ENCODE measurements at places on chromosomes 2 and 18. TPM values are rescaled to one million over a fixed set of nuclear protein-coding genes. Genes with fewer than 3 reads are reported as not detected.

GRCh38 chr2:164910101-164910899 is 45.0 kb downstream of the SLC38A11 start:
- DNase-seq = peak; percentile 61

DNA sequence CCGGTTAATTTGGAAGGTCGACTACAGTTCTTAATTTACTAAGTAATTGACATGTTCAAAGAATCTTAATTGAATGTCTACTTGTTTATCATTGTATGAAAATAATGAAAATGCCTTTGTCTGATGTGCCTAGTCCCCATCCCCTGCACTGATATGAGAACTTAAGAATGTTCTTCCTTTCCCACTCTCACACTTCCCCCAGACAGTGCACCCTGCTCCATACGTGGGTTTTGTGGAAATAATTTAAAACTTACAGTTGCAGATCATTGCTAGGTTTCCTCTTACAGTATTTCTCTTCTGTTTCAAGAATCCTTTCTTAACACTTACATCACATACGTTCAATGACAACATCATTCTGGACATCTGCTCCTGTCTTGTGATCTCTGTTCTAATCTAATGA is 3.5 kb downstream of the ICOS start:
- no peak for DNase-seq

GRCh38 chr2:142165790-142166189 is 35.0 kb upstream of the LRP1B start:
- DNase-seq = peak; percentile 56

DNA sequence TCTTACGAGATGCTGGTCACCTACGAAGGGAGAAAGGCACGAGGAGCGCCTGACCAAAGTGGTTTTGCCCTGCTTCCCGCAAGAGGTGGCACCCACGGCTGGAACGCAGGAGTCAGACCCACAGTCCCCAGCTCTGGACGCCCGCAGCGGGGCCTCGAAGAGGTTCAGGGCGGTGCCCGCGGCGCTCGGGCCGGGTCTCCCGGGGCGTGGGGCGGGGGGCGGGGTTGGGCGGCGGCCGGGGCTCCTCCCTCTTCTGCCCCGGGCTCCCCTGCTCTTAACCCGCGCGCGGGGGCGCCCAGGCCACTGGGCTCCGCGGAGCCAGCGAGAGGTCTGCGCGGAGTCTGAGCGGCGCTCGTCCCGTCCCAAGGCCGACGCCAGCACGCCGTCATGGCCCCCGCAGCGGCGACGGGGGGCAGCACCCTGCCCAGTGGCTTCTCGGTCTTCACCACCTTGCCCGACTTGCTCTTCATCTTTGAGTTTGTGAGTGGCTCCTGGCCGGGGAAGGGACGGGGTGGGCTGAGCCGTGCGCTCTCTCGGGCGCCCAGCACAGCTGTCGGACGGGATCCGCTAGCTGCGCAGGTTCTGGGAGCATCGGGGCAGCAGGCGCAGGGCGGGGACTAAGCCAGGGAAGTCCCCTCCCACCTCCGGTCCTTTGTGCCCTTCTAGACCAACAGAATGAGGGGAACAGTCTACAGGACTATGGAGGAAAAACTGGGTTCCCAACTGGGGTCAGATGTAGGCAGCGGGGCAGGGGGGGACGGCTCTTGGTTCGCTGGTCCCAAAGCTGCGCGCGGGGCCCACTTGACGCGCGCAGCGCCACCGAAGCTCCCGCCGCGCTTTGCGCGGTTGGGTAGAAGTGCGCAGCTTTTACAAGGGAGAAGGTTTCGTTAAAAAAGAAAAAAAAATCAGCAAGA is at the start of gene MAL:
MAL (plus strand) TSS at position 303 of the 914 bp plus-strand sequence; CDS start at position 388, 85 bp downstream.
- DNase-seq = no peak

GRCh38 chr2:178330175-178331017 is 120.6 kb downstream of the PRKRA start:
- DNase-seq = no peak

GRCh38 chr2:202454536-202454935 is 78.4 kb downstream of the BMPR2 start:
- no peak for DNase-seq

GRCh38 chr2:174570318-174570958 is 27.2 kb downstream of the WIPF1 start:
- DNase-seq = peak; percentile 24

DNA sequence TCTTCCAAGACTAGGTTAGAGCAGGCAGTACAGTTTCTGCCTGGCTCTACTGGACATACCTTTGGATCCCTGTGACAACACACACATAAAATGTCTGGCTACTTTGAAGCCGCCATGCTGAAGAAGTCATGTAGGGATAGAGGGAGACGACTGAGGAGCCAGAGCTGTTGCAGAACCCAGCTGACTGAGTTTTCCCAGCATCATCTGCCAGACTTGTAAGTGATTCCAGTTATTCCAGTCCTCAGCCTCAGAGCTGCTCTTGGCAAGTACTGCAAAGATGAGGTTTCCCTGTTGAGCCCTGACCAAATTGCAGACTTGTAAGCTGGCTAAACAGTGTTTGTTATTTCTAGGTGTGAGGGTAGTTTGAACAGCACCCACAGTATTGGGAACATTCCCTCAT is 31.5 kb upstream of the TSPYL6 start:
- no peak for DNase-seq

DNA sequence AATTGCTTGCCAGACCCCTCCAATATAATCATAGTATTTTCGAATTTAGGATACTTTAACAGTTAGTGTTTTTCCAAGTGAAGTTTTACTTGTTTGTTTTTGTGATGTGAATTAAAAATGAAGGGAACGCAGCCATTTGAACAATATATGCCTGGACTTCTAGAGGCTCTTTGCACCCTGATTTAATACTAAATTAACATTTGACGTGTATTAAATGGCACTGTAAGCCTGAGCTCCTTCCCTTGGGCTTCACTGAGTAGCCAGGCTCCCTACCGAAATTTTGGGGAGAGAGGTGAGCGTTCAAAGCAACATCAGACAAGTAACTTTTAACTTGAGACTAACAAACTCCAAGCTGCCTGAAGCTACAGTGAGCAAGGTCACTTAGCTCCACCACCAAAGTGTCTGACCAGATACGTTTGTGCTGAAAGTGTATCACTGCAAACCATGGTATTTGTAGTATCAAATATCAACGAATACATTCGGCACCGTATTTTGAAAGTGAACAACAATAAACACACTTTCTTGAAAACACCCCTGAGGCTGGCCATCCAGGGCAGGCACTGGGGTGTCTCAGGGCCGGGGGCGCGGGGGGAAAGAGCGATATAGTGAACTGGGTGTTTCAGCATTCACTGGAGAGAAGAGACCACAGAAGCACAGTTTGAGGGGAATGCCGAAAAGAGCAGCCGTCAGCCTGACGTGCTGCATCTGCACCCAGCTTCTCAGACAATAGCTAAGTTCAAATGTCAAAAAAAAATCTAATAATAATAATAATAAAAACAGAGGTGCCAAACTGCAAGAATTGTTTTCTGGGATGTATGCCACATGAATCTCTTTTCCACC is 7.7 kb upstream of the POU3F3 start:
- DNase-seq = no peak

DNA sequence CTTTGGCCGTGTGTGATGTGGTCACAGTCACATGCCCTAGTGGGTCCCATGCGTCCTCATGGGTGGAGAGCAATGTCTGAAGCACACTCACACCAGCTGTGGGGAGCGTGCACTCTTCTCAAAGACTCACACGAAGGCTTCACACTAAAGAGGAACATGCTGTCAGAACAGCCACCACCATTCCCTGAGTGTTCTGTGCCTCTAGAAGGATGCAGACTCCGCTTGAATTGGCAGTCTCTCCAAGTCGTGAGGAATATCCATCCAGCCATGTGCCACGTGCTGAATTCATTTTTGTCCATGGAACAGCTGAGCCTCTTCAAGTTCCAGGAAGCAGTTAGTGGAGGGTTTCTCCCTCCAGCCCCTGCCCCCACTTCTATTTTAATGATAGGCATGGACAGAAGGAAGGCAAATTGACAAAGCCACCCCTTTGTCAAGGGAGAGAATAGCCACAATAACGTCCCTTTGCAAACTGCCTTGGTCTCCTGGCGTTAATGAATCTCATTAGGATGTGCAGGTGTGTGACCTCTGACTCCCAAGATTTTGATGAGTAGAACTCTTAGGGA is 464.3 kb upstream of the ID2 start:
- DNase-seq = no peak

- peak; percentile 67 for DNase-seq
Measured at GRCh38 chr2:46364797-46365457, 67.7 kb downstream of the EPAS1 start.

DNA sequence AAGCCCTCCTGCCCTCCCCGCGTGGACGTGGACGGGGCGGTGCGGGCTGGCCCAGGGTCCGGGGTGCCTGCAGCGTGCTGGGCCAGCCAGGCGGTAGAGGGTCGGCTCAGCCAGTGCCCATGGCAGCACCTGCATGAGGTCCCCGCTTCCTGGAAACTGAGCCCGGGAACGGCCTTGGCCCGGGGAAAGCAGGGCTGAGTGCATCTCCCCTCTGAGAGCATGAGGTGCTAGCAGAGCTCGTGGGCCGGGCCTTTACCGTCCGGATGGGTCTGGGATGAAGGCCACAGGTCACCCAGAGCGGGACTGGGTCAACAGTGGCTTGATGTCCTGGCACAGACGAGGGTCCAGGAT is 39.8 kb downstream of the TSHZ1 start:
- DNase-seq = no peak

DNA sequence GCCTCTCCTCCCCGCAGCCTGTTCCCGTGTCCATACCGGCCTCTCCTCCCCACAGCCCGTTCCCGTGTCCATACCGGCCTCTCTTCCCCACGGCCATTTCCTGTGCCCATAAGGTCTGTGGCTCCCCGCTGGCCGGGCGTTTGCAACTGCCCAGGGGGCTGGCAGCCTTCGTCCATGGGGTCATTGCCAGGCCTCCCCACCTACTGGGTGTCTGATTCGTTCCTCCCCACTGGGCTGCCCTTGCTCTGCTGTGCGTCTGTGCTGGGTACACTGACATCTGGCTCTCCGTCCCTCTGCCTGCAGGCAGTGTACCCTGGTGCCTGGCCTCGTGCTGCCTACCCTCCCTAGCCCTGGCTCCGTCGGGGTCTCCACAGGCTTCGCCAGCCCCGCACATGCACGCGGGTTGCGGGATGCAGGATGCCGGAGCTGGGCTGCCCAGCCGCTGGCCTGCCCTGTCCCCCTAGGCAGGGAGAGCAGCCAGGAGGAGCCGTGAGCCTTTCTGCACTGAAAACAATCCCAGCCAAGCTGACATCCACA is 67.8 kb downstream of the NFATC1 start:
- DNase-seq = no peak

DNA sequence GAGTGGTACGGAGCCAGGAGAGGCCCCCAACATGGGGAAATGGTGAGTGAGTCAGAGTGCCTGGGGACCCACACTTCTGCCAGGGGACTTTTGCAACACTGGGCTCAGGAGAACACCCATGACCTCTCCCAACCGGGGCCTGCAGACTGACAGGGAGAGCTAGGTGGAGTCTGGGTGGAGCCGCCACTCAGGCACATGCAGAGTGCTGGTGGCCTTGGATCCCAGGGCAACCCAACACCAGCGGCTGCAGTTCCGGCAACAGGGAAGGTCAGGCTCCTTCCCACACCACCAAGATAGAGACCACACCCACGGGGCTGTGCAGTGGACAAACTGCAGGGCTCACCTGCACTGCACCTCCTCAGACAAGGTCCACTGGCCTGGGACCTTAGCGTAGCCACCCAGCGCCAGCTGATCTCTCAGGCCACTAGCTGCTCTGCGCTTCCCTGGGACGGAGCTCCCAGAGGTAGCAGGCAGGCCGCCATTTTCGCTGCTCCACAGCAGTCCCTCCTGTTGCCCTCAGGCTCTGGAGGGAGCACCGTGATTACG is 99.0 kb downstream of the EFEMP1 start:
- DNase-seq = no peak

GRCh38 chr2:58920001-58920400 is 678.9 kb upstream of the FANCL start:
- DNase-seq = no peak

GRCh38 chr2:186486651-186487647 is 889 bp downstream of the ZC3H15 start:
- DNase-seq = peak; percentile 47

DNA sequence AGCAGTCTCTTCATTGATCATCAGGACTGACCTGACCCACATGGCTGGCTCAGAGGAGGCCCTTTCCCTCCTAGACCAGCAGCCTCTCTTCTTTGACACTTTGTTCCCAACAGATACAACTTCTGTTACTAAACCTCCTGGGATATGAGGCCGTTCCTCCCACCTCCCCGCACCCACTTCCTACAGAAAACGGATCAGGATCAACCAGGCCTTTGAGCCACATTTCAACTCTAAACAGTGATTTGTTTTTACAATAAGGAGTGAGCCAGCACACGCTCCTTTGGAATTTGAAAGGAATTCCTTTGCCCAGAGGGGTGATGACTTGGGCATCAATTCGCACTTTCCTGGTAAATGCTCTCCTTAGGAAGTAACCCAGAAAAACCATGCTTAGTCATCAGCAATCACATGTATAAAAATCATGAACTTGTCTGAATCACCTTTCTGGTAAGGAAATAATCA is 180.4 kb downstream of the FAM124B start:
- peak; percentile 93 for DNase-seq

- DNase-seq = peak; percentile 49
Measured at GRCh38 chr2:160252278-160252887, 52.3 kb upstream of the ITGB6 start.

GRCh38 chr2:70939839-70940580 is 4.3 kb downstream of the ATP6V1B1 start:
- no peak for DNase-seq

DNA sequence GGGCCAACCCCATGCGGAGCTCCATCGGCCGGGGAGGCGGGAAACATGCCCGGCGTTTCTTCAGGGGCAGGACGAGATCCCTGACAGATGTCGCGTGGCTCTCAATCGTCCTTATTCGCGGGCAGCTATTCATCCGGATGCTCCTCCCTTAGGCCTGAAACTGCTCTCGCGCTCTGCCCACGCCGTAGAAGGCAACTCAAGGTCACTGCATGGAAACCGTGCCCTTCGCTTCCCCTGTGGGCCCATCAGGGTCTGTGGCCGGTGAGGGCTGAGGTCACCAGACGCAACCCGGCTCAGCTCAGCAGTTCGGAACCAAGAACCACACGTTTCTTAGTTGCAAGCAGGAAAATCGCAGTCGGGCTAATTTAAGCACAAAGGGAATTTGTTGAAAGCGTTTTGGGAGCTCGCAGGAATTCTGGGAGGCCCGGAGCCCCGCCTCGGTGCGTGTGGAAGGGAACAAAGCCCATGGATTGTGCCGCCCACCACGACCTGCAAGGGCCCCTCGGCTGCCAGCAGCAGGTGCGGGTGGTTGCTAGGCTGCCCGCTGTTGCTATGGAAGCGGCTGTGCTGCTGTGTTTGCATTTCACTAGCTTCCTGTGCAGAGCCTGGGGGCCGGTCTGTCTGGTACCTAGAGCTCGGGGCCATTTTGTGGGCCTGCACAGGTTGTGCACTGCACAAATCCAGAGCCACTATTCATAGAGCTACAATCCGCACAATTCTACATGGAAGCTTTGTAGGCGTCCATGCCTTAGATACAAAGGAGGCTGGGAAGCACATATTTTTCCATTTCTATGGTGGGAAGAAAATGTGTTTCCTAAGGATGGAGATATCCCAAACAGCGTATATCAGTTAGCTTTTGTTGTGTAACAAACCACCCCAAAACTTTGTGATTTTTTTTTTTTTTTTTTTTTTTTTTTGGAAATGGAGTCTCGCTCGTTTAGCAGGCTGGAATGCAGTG is 6.0 kb upstream of the ALLC start:
- no peak for DNase-seq

- peak; percentile 62 for DNase-seq
Measured at GRCh38 chr18:22564036-22564435, 146.3 kb upstream of the CTAGE1 start.

The KATNAL2 gene
- total RNA-seq = 2.1 TPM

The HOXD12 gene
- not detected for total RNA-seq

The IL18R1 gene
- 3.5 TPM for total RNA-seq

The RNF125 gene
- 3.5 TPM for total RNA-seq

The TMEM178A gene
- 0.66 TPM for total RNA-seq

The TMEM169 gene
- 0.35 TPM for total RNA-seq

The TRIM54 gene
- not detected for total RNA-seq

The ALKAL2 gene
- total RNA-seq = not detected

The MAPRE3 gene
- total RNA-seq = 18.0 TPM

Data from MCF 10A (cell line).